ENCODE measurements at places on chromosomes 2 and 18.

GRCh38 chr18:53686965-53687364 lies 537.5 kb downstream of the MBD2 start:
- DNase-seq, result no peak

- no peak for DNase-seq
Measured at GRCh38 chr2:1862608-1863280, 118.4 kb upstream of the PXDN start.

- DNase-seq, result peak; percentile 29
Measured at GRCh38 chr2:37890893-37891495, 34.1 kb upstream of the RMDN2 start.

- DNase-seq, result no peak
Measured at GRCh38 chr18:31207391-31207790, 44.7 kb upstream of the DSC1 start.

DNA sequence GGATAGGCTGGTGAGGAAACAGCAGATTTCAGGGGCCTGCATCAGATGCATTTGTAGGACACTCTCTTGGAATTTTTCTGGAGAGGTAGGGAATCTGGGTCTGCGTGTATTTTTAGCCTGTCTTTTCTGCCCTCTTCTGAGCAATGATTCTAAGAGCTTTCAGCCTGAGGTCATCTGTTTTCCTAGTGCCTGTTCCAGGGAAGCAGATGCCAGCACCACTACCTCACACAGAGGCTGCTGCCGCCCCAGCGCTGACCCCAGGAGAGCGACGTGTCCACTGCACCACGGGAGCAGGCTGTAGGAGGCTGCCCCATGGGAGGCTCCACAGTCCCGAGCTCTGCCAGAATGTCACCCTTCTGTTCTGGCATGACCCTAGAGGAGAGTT lies 316.5 kb downstream of the CYP26B1 start:
- DNase-seq, result no peak

GRCh38 chr18:3631887-3632286 lies 181.9 kb downstream of the TGIF1 start:
- DNase-seq, result no peak

GRCh38 chr2:240429872-240430491 lies 5.5 kb upstream of the GPC1 start:
- DNase-seq, result no peak

- DNase-seq, result no peak
Measured at GRCh38 chr2:169012812-169013627, 18.1 kb downstream of the ABCB11 start.

DNA sequence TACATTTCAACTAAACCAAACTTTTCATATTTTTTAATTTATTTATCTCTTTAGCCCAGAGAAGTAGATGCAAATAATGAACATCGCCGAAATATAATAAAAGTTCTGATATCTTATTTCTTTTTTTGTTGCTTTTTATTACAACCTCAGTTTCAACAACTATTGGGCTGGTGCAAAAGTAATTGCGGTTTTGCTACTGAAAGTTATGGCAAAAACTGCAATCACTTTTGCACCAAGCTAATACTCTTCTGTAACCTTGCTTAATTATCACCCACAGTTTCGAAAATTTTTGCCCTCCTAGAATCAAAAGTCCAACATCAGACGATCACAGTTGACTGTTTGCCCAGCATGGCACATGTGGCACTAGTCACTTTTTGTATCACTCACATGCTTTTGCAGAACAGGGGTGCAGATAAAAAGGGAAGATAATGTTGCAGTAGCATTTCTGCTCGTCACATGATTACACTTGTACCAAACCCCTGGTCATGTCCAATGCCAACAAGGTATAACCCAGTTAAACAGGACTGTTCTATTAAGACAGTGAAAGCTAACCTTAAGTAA lies 242.4 kb upstream of the GALNT5 start:
- DNase-seq, result no peak

GRCh38 chr18:44682201-44682870 lies 1.6 kb downstream of the SETBP1 start:
- no peak for DNase-seq

Measured in stimulated activated CD8-positive, alpha-beta memory T cell treated with anti-CD3 and anti-CD28 coated beads, Interleukin-15, amount 100 ng/mL, for 4 hours (primary cell).